Activated effector memory CD4-positive, alpha-beta T cell treated with anti-CD3 and anti-CD28 coated beads, Interleukin-2, amount 50 U/mL, for 16 hours (primary cell): ENCODE measurements at places on chromosomes 4 and X.

DNA sequence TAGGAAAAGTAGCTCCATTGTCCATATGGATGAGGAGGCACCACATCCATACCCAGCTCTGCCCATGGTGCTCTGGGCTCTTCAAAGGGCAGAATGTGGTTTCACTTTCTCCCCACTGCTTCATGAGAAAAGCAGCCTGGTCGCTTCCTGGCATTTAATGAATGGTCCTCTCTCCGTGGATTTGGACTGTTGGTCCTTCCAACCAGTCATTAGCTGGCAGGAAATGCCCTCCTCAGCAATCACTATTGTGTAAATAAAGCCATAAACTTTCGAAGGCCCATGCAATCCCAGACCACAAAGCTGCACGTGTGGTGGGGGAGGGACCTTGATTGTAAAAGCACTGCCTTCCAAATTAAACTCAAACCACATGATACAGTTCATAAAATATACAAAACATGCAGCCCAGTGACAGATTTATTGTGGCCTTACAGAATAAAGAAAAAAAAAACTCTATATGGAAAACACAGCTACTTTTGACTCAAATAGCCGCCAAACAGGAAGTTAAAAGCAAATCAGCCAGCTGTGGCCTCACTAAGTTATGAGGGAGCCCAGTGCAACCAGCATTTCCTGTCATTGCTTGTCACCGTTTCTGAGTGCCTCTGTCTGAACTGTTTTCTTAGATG lies 8.1 kb downstream of the MBNL3 start:
- peak; percentile 69 for DNase-seq

DNA sequence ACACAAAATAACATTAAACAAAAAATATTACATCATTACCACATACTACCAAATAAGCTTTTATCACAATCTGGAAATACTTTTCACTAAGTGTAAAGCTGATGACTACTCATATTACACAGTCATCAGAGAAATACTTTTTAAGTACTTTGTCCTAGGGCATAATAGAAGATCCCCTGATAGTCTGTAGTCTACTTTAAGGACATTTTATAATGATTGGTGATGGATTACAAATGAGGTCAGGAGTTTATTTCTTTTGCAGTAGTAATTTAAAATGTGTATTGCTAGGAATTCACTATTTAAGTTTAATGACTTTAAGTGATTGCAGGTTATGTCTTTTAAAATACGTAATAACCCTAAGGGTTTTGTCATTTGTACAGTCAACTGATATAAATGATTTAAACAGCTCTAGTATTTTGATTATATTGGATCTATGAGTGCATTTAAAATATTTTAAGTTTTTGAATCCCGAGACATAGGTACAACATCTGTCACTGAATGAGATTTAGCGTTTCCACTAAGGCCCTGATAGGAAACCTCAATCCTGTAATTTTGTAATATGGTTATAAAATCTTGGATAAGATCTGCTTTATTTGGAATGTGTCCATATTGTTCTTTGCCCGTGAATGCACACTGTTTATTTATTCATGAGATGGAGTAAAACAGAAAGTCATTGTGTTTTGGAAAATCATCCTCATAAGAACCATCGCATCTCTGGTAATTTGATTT lies 189.5 kb downstream of the ARAP2 start:
- no peak for DNase-seq

DNA sequence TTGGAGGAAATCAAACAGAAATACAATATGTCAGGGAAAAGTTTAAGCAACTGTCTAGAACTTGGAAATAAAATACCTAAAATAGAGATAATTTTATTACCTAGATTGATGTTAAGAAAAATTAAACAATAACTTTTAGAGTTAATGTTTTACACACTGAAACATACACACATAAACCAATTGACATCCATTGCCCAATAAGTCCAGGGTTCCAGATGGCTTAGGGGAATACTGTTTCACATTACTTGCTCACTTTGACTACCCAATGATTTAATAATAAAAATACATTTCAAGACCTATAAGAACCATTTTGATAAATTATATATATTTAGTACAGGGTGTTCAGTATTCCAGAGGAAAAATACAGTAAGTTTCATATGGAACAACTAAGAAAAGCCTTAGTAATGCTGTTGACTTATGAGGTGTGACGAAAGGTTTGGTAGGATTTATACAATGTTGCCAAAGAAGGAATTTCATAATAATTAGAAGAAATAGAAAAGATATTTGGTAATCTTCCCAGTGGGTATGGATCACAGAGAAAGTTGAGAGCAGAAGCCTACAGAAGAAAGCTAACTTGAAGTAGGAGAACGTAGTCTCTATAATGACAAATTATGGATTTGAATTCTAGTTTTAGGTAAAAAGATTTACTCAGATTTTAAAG lies 23.0 kb upstream of the UGT2B4 start:
- DNase-seq = no peak

- DNase-seq = no peak
Measured at GRCh38 chr4:159045321-159045720, 57.6 kb upstream of the RAPGEF2 start.

DNA sequence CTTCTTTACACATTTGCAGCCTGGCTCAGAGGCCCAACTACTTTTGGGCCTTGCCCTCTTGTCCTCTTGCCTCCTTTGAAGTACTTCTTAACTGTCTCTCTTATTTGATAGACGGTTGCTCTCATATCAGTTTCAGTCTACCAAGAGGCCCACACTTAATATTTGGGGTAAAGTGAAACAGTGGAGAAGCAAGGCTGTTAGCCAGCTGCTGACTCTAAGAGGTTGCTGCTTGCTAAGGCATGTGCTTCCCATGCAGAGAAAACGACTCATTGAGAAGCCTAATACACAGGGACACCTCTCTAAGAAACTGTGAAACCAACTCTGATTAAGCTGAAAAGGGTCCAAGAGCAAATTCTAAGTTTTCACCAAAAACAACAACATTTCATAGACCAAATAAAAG lies 94.6 kb downstream of the PPP3CA start:
- DNase-seq = no peak

DNA sequence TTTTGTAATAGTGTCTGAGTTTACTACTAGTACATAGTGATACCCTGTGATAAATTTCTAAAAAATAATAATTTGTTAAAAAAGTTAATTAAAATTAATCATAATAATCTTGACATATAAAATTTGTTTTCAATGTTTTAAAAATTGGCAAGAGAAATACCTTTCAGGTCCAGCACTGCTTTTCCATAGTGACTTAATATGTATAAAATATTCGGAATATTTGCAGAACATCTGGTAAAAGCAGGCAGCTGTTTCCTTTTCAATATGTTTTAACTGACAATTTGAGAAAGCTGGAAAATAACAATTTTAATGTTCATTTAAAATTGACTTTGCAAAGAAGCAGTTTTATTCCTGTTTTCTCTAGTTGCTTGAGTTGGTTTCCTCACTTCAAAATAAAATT lies 17.6 kb upstream of the GK2 start:
- no peak for DNase-seq

GRCh38 chr4:118346495-118346894 lies 6.3 kb downstream of the PRSS12 start:
- DNase-seq = no peak

DNA sequence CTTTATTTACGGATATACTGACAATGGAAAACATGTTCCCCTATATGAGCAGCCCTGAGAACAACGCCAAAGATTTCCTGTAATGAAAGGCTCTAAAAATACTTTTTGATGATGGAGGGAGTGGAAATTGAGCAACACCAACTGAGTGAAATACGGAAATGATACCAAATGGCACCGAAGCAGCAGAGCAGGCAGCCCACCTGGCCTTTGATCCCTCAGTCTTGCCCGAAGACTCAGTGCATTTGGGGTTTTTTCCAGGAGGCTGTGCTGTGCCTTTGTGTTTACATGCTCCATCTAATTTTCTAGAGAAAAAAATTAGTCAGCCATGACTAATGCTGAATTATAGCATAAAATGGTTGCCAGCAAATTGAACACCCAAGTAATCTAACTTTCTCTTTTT lies 169.9 kb upstream of the RBPJ start:
- peak; percentile 74 for DNase-seq

DNA sequence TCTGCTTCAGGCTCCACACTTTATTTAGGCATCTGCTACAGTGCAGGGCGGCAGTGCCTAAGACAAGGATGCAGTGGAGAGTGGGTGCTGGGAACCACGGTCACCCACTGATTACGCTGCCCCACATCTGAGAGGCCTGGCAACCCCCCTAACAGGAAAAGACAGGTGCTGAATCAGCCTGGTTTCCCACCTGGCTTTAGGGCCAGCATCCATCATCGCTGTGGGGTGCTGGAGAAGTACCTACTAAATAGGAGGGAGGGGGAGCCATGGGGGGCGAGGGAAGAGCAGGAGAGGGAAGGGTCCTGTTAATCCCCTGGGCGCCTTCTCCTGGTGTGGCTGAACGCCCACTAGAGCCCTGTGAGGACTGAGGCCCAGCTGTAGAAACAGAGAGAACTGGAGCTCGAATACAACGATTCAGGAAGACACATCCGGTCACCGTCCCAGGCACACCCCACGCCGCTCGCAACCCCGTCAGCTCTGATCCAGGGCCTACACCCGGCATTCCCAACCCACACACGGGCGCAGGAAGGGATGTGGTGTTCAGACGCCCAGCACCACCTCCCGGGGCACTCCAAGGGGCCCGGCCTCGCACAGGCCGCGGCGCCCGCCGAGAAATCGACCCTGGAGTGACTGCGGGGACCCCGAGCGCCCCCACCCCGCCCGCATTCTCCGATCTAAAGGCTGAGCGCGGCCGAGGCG lies 554 bp downstream of the DCTD start:
- no peak for DNase-seq

DNA sequence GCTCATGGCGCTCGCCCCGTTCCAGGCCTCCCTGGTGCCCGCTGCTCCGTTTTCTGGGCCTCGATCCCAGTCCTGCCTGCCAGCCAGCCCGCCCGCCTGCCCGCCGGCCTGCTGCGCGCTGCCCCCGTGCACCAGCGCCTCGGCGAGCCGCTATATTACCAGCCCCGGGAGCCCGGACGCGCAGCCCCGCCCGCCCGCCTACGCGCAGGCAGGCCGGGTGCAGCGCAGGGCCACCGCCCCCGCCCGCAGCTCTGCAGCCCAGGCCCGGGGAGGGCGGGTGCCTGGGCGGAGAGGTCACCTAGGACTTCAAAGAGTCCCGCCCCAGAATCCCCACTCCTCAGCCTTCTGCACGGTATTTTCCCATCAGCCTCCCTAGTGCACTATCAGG lies at the start of gene MAOB:
TSS of gene MAOB (minus strand) at position 157 of the 388 bp plus-strand sequence. CDS start at position 6, 151 bp downstream.
- peak; percentile 62 for DNase-seq

DNA sequence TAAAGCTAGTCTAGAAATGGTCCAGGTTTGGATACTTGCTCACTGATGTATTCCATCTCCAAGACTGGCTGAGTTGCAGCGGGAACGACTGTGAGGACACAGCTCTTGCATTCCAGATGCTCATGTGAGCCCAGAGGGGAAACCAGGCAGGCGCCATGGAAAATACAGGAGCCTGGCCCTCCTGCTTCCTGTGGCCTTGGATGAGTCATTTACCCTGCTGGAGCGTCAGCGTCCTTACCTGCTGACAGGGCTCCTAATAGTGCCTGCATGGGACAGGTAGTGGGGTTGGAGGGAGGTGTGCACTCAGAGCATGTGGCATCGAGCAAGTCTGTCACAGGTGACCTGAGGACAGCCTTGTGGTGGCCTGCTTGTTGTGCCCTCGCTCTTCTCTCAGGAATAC lies 69.4 kb downstream of the NSG1 start:
- no peak for DNase-seq

DNA sequence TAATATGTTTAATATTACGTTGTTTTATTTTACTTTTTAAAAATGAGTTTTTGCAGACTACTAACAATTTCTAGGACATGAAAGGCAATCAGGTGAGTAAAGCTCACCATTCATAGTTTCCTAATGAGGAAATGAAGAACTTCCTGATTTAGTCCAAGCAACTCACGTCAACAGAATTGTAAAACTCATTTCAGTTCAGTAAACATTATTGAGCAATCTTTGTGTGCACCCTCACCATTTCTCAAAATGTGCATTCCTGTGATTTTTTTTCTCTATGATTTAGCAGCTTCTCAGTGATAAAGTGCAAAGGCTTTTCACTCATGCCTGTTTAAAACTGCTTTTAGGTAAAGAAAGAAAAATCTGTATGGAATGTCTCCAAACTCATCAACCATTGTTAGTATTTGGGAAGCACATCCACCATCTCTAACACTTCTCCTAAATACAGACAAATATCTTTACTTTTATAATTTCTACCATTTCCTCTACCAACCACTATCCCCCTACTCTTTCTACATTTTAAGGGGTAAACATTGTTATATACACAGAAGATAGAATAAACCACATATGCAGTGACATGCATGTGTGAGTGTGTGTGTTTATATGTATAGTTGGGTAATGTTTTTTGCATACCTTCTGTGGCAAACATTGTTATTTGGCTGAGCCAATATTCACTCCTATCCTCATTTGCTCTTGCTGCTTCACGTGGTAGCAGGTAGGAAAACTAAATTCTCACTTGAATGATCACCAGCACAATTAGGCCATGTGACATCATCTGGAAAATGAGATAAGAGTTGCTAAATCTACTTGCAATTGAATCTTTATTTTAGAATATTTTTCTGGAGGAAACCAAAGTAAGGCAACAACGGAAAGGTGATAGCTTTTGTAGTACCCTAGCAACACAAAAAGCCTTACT lies 54.7 kb upstream of the PRDM8 start:
- DNase-seq = no peak

DNA sequence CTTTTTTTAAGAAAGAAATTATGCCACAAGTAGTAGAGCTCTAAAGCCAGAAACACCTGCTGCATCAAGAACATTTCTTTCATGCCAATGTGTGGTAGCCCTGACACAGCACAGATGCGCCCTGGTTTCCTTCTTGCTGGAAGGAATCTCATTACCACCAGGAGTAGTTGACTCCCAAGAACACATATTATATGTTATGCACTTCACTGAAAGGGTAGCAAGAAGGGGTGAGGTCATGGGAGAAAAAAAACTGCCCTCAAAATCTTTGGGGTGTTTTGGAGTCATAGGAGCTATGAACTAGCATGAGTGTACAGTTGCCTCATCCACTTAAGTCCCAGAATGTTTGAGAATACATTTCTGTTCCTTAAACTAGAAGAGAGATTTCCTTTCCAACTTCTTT lies 185.8 kb upstream of the C1QTNF7 start:
- no peak for DNase-seq

- no peak for DNase-seq
Measured at GRCh38 chr4:172786039-172786792, 382.4 kb upstream of the GALNT7 start.

DNA sequence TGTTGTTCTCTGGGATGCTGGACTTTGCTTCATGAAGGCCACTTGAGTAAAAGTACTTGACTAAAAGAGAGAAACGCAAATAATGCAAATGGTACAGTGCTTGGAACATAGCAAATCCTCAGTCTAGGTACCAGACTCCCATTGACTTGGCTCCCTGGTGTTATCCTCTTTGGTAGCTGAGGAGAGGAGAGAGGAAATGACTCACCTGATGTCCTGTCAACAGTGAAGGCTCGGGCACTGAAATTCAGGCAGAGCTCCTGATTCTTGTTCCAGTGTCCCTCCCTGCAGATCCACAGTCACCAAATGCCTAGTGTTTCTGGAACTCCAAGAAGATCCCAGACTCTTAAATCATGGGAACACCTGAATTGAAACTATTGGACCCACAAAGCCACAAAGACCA lies 22.5 kb upstream of the TCEAL4 start:
- DNase-seq = no peak

- DNase-seq = no peak
Measured at GRCh38 chrX:47145395-47146120, 537 bp downstream of the RBM10 start.
